GM13976 (cell line): ENCODE measurements at places on chromosomes 4 and X.

DNA sequence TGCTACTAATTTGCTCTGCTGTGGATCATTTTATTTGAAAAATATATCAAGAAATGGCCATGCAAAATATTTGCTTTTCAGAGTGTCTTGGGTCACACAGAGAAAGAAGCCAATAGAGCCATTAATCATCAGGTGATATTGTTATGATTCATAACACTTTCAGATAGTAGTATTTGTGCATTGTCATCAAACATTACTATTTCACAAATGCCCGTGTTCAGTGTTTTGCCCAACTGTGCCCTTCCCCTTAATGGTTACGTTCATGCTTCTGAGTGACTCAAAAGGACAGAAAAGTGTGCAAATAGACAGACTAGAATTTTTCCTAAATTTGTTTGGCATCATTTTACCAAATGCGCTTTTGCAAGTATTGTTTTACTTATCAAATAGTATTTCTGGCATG, 46.5 kb downstream of the PHOX2B start:
- DNase-seq: no peak

DNA sequence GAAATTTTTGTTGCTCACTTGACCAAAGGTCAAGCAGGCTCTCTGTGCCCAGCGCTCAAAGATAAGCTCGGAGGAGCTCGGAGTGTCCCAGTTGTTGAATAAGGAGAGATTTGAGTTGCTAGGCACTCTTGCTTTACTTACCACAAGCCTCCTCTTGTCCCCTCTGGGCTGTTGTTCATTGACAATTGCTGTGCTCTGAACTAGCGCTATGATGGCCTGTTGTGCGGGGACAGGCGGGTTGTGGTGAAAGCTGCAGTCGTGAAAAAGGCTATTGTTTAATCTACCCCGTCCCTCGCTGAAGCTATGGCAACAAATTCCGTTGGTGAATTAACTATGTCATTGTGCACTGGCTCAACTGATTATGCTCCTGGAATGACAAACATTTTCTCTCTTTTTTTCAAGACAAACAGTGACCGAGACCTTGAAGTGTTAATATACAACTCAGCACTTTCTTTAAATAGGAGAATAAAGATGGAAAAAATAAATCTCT, 21.0 kb upstream of the POLA1 start:
- no peak for DNase-seq

GRCh38 chrX:16119353-16120220, 3.8 kb upstream of the GRPR start:
- DNase-seq: peak; percentile 28

DNA sequence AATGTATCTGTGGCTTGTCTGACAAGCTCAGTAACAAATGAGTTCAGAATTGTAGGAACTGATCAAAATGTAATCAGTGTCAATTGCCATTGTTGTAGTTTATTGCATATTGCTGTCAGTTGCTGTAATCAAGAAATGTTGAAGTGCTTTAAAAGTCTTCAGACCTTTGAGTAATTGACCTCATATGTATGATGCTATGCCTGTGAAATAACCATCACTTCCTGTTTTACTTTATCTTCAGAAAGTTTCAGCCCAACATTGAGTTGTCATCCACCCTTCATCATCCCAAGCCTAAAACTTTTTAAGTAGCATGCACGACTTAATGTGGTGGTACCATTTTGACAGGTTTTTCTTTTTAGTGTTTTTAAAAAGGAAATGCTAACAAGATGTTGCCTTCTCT, 212.4 kb downstream of the ARHGAP10 start:
- DNase-seq: no peak

GRCh38 chrX:11406109-11406765, 113.0 kb downstream of the AMELX start:
- DNase-seq: no peak

DNA sequence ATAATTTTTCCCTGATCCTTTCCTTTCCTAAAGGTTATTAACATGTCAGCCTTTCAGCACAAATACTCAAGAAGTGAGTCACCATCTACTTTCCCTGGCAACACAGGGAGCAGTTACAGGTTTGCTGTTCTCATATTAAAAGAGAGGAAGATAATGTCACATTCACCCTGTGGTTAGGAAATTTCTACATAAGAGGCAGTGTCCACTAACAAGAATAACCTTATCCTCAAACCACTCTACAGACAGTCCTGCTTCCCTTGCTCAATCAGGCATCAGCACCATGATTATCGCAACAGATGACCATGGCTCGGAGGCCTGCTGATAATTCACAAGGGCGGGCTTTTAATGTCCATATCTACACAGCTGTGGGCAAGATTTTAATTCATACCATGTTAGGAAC, 30.9 kb downstream of the RNF150 start:
- no peak for DNase-seq

- DNase-seq: no peak
These were observed 167.2 kb downstream of the CEP135 start for GRCh38 chr4:56115898-56116297.

DNA sequence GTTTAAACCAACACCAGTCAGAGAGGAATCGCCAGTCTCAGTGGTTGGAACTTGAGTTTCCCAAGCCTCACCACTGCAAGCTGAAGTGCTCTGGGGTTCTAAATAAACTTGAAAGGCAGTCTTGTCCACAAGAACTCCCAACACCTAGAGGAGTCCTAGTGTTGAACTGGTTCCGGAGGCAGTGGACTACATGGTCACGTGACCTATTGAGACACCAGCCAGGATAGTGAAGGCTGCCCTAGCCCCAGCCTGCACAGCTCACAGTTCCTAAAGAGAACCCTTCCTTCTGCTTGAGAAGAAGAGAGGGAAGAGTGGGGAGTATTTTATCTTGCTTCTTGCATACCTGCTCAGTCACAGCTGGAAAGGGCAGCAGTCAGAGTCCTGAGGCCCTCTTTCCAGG, 1012.7 kb upstream of the ADGRL3 start:
- DNase-seq: no peak

DNA sequence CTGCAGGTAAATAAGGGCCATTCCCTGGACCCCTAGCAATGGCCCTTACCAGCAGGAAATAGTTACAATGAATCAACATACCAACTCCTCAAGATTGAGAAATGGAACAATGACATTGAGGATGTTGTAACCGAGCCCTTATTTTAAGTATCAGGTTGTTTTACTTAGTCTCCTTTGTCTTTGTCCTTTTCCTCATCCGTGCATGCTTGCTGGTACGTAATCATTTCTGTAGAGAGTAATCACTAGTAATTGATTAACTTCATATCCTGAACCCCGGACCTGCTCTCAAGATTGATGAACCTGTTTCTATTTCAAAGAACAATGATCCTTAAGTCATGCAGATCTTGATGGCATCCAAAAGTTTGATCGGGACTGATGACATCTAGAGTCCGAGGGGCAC, 98.6 kb upstream of the LANCL3 start:
- DNase-seq: no peak

- DNase-seq: no peak
These were observed 452.4 kb downstream of the BCOR start for GRCh38 chrX:39645178-39645895.
